ENCODE measurements at places on chromosomes 2 and 18.

DNA sequence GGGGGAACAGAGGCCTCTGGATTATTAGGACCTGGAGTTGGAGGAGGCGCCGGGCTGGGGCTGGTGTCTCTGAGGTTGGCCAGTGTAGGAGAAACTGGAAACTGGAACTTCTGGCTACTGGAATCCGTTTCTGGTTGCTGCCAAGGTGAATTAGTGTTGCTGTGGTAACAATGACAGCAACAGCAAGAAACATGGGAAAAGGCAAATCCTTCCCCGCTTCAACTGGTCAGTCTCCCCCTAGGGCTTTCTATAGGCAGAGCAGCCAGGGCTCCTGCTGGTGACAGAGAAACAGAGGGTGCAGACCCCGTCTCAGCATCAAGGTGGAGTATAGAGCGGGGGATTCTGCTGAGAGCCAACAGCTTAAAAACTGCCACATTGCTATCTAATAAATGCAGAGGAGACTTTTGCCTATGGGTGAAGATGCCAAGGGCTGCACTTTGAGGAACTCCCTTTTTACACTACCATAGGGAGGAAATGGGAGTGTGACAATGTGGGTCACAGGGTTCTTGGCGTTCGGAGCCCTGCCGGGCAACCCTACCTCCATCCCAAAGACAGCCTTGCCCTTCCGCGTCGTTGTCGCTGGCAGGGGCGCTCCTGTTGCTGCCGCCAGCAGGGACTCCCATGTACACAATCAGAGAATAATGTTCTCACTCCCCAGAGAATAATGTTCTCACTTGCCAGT lies 81.4 kb upstream of the CABLES1 start:
- peak; percentile 68 for DNase-seq

- peak; percentile 71 for DNase-seq
These were observed 45.1 kb downstream of the TRAK2 start for GRCh38 chr2:201406077-201406662.

DNA sequence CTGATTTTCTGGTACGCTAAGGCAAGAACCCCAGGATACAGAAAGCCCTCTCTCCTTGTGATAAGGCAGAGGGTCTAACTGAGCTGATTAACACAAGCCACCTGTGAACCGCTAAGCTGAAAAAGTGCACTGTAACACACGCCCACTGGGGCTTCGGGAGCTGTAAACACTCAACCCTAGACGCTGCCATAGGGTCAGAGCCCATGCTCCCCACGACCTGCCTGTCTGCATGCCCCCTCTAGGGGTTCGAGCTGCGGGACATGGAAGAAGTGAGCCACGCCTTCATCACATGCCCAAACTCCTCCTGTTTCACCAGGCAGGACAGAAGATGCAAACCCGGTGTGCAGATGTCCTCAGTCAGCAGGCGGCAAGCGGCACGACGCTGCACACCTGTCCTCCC lies 173.9 kb upstream of the RAB12 start:
- no peak for DNase-seq

DNA sequence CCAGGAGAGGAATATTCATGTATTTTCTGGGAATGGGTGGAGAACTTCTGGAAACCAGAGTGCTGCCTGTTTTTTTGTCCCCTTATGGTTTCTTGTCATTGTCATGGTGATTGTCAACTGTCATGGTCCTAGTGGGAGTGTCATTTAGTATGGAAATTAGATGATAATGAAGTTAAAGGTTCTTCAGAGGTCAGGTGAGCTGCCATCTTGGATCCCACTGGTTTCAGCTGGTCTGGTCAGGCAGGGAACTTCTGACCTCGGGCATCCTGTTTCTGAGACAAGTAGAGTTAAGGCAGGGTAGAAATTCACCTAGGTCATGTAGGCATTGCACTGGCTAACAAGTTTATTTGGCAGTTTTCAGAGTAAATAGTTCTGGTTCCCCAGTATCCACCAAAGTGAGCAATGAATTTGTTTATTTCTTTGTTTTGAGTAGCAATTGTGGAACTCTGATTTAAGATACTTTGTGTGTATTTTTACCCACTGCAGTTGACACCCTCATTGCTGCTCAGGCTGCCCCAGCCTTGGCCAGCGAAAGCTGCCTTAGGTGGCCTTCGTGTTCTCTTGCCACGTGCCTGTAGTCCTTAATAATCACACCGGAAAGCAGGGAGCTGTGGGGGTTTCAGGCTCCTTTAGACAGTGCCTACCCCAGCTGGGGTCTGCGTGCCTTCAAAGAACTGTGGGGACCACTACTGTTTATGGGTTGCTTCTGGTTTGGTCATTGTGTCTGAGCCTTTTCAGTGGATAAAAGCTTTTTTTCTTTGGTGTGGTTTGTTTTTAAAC lies 48.7 kb downstream of the NCK2 start:
- no peak for DNase-seq

- DNase-seq, result peak; percentile 44
These were observed 31.5 kb upstream of the TSPYL6 start for GRCh38 chr2:54287532-54287931.

DNA sequence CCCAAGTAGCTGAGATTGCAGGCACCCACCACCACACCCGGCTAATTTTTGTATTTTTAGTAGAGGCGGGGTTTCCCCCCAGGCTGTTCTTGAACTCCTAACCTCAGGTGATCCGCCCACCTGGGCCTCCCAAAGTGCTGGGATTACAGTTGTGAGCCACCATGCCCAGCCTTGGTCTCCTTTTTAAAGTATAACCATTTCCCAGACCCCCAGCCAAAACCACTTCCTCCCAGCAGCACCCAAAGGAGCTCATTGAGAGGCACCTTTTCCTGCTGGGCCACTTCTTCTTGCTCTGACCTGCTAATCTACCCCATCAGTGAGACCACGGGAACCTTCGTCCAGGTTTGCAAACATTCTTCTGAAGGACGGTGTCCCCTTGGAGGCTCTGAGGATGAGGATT lies 69.9 kb downstream of the INPP5D start:
- no peak for DNase-seq

DNA sequence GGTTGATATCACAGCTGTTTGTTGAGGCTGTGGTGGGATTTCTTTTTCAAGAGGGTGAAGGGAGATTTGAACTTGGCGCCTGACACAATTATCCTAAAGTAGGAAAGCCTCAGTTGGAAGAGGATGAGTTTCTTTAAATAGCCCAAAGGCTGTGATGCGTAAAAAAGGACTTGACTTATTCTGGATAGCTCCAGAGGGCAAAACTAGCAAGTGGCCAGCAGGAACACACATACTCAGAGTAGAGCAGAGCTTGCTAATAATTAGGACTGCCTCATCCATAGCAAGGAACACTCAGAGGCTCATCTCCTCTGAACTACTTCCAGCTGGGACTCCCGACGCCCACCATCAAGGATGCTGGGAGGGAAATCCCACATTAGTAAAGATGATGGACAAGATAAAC lies 74.0 kb downstream of the AFF3 start:
- DNase-seq, result no peak

DNA sequence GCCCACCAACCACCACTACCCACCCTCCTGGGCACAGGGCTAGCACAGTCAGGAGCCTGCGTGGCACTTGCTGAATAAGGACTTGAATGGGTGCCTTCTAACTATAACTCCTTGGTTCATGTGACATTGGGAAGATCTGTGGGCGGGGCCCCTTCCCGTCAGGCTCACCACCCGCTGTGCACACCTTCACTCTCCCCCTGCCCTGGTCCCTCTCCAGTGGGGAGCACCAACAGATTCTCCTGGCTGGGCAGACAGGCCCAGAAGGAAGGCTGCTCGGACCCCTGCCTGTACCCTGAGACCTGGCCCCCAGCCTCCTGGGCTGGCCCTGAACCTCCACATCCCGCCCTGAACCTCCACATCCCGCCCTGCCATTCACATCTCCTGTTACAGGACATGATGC lies 33.4 kb upstream of the POMC start:
- DNase-seq, result no peak

DNA sequence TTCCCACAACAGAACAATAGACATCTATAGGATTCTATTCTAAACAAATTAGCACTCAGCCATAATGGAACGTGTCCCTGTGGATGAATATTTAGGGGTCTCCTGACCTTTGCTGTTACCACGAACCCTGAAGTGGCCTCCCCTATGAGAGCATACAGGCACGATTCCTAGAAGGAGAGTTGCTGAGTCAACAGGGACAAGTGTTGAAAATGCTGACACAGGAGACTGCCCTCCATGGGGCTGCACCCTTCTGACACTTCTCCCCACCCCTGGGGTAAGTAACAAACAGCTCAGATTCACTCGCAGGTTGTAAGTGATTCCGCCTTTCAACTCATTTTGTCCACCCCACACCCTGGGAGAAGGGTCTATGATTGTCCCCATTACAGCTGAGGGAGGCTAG lies 14.1 kb upstream of the STK25 start:
- no peak for DNase-seq

GRCh38 chr18:28723506-28723905 lies 546.6 kb upstream of the CDH2 start:
- DNase-seq, result peak; percentile 36

DNA sequence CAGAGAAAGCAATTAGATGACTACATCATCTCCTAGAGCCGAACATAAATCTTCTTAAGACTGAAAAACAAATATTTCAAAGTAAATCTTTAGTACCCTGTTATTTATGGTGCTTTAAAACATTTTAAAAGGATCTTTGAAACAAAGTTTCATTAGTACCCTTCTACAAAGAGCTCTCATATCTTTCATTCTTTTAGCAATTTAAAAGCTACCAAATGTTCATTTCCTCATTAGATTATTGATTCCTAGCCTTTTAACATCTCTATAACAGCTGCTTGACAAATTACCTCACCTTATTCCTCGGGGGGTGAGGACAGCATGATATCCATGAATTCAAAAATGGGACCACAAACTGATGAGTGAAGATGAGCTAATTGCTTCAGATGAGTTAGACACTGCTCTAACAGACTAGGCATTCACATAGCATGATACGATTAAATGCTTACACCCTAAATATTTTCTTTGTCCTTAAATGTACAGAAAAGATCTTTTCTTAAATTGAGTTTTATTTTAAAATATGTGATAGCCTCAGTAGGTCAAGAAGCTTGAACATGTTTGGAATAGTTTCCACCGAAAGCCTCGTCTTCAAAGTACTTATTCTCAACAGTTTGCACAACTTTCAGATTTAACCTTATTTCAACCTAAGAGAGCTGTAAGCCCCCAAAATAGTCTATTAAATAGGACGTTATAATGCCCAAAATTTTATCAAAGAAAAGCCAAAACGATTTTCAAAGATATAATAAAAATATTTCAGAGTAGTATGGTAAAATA lies 2.1 kb downstream of the ATAD2B start:
- no peak for DNase-seq

DNA sequence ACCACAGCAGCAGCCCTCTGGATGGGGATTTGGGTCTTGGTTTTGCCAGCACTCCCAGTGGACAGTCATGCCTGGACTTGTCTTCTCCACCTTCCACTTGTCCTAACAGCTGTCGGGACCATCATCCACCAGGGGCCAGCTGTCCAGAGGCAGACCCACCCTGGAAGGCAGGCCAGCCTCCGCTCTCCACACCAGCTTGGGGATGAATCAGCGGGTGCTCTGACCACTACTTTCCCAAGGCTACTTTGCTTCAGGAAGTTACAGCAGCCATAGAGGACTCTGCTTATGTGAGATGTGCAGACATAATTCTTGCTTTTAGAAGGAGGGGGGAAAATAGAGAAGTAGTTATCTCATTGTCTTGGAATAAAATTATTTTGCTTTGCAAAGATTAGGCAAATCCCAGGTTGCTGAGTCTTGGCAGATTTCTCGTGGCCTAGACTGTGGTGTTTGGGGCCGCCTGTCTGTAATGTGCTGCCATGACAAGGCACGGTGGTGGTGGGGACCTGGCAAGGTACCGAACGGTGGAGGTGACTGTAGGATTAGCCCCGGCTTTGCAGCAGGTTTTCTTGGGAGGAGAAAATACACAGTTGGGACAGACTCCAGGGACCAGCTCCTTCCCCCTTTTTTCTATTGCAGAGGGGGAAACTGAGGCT lies 148.7 kb downstream of the AGAP1 start:
- peak; percentile 71 for DNase-seq

- no peak for DNase-seq
These were observed 46.0 kb downstream of the CCDC195 start for GRCh38 chr2:224670203-224670602.

DNA sequence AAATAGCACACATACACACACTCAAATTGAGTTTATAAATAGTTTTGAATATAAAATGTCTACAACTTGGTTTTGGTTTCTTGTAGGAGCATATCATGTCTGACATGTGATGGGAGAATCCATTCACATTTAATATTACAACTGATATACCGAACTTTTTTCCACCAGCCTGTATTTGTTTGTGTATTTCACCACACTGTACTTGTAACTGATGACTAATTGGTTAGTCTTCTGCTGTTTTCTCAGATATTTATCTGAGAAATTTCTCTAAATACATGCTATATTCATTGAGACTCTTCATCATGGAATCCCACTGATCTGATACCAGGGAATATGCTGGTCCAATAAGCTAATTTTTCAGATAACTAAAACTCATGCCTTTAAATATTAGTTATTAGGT lies 56.3 kb upstream of the UBXN4 start:
- peak; percentile 26 for DNase-seq

- no peak for DNase-seq
These were observed 73.6 kb upstream of the AFF3 start for GRCh38 chr2:100216015-100216414.

DNA sequence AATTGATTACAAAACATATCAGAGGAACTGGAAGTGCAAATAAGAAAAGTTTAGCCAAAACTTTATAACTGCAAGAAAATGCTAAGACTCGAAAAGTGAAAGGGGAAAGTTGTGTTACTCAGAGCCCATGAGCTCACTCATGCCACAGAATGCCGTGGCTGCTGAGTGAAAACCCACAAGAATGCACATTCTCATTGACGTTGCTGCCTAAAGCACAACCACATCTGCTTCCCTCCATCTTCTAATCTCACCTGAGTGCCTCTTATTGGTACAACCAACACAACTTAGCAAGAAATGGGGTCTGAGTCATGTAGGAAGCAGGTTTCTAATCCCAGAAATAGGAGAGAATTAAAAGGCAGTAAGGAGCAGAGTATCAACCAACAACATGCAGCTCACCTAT lies 259.7 kb downstream of the LNPK start:
- DNase-seq, result peak; percentile 88

DNA sequence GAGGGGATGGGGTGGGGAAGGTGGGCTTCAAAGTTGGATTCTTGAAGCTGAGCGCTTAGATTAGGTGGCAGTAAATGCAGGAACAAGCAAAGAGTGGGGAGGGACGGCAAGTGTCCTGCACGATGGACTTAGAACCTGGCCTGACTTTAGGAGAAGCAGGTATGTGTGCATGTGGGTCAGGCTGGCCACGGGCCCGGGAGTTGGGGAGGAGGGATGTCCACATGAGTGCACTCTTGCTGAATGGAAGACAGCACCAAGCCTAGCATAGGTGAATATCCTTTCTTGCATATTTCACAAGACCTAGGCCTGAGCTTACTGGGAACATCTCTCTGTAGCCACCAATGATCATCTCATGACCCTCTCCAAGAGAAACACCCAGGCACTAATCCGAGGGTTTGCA lies 96.1 kb downstream of the DDX1 start:
- no peak for DNase-seq

DNA sequence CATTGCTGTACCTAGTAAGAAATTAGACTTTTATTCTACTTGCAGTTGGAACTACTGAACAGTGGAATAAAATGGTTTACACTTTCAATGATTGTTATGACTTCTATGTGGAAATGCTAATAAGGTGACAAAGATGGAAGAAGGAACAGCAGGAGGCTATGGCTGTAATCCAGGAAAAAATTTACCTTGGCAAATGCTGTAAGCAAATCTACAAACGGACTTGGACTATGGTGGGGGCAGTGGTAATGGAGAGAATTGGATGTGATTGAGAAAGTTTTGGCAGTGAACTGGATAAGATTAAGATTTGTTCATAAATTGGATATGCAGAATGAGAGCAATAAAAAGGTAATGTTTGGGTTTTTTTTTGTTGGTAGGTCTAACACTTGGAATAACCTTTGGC lies 111.0 kb upstream of the ERBB4 start:
- no peak for DNase-seq

GRCh38 chr2:29532436-29532835 lies 388.9 kb downstream of the ALK start:
- DNase-seq, result peak; percentile 7

Data from astrocyte (in vitro differentiated cells and primary cell).